ENCODE measurements at places on chromosomes 4 and X.

DNA sequence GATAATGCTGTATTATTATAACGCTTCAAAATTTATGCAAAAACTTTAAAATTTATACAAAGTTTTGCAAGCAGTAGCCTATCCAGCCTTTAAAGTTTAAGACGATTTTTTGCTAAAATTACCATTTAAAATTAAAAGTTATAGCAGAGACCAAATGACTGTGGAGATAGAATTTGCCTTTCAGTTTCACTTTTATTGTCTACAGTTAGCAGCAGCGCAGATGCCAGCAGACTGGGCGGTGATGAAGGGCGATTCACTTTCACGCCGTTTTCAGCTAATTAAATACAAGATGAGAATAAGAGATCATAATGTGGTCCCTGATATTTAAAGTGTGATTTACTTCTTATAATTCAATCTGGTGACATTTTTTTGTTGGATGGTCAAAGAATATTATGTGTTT is 1381.5 kb upstream of the ADGRL3 start:
- no peak for DNase-seq

DNA sequence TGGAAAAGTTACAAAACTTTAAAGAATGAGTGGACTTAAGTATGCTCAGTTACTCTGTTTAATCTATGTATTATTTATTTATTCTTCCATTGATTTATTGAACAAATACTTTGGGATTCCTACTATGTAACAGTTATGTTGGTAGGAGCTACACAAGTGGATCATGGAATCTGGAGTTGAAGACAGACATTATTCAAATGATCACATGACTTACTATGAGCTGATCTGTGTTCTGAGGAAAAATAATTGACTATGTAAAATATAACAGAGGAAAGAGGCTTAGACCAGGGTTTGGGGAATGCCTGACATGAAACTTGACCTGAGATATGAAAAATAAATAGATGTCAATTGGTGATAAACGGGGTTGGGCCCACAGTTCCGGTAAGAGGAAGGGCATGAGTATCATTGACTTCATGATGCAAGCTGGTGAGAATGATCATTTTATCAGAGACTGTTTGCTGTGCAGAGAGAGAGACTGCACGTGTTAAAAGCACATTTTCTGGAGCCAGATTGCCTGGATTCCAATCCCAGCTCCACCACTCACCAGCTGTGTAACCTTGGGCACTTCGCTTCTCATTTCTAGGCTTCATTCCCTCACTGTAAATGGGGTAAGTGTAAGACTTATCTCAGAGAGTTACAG is 179.0 kb downstream of the SPCS3 start:
- DNase-seq = no peak

DNA sequence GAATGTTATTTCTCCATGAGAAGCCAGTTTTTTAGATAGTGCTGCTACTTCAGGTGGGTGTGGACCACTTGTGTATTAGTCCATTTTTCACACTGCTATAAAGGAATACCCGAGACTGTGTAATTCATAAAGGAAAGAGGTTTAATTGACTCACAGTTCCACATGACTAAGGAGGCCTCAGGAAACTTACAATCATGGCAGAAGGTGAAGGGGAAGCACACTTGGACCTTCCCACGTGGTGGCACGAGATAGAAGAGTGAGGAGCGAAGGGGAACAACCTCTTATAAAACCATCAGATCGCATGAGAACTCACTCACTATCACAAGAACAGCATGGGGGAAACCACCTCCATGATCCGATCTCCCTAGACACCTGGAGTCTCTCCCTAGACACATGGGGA is 3.4 kb upstream of the PPID start:
- no peak for DNase-seq

DNA sequence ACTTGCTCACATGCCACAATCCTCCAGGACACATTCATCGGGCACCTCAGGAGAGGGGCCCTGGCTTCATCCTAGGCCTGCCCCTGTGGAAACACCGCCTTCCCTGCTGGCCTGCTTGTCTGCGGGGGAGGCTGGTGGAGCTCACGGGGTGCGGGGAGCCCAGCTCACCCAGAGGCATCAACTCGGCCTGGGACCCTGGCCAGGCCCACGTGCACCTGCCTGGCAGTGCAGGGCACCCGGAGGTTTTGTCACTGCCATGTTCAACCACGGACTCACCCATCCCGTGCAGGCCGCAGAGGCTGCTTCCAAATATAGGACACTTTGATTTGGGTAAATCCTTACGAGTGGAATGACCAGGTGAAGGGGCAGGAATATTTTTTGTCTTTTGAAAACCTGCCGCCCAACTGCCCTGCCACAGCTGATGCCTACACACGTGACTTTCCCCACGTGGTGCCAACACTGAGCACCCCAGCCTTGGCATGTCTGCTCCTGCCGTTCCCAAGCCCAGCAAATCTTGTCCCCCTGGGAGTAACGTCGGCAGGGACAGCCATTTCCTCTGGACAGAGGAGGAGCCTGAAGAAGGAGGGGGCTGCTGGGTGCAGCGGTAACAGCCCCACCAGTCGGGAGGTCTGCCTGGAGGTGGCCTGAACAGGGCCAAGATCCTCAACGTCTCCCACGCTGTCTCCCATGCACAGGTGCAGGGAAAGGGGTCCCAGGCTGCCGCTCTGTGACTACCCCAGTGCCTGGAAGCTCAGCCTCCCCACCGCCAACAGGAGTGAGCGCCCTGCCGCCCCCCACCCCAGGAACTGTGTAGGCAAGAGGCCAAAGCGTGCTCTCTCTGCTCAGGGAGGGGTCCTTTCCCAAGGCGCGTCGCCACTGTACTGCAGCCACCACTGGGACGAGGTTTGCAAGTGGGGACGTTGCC is 8.5 kb downstream of the MXD4 start:
- DNase-seq = no peak

- no peak for DNase-seq
Observed at GRCh38 chr4:76607266-76607799, 172.3 kb downstream of the SHROOM3 start.

GRCh38 chrX:66872771-66873170 is 233.9 kb upstream of the EDA2R start:
- DNase-seq = no peak

DNA sequence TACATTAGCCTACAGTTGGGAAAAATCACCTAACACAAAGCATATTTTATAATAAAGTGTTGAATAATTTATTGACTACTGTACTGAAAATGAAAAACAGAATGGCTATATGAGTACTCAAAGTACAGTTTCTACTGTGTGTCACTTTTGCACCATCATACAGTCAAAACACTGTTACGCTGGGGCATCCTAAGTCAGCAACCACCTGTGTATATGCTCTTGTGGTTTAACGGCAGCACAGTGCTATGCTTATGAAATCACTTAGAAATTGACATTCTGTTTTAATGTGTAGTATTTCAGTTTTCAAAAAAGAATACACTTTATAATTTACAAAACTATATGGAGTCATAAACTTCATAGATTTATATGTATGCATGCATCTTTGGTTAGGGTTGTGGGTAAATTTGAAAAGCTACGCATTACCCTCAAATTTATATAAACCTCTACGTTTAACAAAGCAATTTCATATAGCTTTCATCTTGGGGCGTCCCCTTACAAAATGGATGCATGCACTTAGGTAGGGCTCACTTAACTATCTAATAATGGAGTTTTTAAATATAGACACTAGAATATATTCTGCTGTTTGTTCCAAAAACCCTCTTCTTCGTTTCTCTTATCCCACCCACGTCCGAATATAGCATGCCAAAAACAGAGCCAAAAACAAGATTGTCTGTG is 690 bp upstream of the NEIL3 start:
- DNase-seq = no peak

DNA sequence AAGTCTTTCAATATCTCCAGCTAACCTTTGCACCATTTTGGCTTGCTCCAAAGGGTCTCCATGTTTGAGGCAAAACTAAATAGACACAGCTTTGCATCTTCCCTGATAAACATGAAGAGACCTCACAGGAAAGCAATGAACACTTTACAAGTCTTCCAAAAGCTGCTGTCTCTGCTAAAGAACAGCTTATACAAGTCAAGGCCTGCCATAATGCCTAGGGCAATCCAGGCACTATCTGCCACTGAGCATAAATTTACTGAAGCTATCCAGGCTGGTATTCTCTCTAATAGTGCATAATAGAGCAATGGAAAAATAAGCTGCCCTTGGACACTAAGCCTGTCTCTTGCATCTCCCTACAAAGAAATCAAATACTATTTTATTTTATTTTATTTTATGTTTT is 60.1 kb upstream of the S100G start:
- DNase-seq = no peak

DNA sequence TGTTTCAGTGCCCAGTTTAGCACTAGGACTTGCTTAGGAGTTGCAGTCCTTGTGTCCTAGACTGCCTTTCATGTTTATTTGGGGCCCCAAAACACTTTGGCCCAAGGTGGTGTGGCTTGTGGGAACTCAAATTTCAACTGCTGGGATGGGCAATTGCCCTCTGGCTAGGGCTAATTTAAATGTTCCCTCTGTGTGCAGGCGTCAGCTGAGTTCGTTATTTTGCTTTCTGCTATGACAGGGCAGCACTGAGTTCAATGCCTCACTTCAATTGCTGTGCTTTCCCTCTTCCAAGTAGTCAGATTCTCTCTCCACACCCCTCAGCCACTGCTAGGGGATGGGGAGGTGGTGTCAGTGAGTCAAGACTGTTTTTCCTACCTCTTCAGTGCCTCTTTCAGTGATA is 51.1 kb downstream of the ITIH6 start:
- no peak for DNase-seq

- DNase-seq = no peak
Observed at GRCh38 chr4:77859256-77859655, 3.4 kb upstream of the MRPL1 start.

- DNase-seq = no peak
Observed at GRCh38 chr4:73822389-73822788, 14.1 kb upstream of the CXCL6 start.

- no peak for DNase-seq
Observed at GRCh38 chrX:40174854-40175510, 77.2 kb upstream of the BCOR start.

- DNase-seq = no peak
Observed at GRCh38 chr4:17335371-17335770, 176.5 kb downstream of the QDPR start.

- DNase-seq = no peak
Observed at GRCh38 chrX:8194216-8194615, 23.1 kb upstream of the VCX2 start.

DNA sequence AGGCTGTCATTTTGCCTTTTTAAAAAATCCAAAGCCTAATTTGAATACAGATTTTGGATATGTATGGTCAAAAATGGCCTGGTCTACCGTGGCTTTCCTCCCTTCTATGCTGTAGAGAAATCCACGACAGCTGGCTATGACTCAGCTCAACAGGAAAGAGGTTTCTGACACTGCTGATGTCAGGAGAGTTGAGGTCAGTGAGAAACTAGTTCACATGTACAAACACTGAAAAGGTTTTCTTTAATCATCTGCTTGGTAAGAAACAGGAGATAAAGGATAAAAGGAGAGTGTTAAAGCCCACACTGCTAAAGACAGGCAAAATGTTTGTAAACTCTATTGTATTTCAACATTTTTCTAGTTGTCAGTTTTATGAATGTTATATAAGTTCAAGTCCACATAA is 113.9 kb downstream of the NYX start:
- DNase-seq = no peak

DNA sequence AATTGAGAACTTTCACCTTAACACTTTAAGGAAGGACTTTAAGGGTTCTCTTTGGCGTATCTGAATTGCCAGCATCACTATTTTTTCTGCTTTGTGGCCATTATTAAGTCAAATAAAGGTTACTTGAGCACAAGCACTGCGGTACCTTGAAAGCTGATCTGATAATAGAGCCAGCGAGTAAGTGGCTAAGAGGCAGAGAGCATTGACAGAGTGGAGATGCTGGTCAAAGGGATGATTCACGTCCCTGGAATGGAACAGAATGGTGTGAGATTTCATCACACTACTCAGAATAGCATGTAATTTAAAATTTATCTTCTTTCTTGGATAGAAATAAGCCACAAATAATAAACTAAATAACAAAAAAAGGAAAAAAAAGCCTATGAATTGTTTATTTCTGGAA is 57.1 kb upstream of the NPFFR2 start:
- DNase-seq = no peak

All from stimulated activated CD4-positive, alpha-beta T cell treated with anti-CD3 and anti-CD28 coated beads, Interleukin-15, amount 100 ng/mL, for 1 hour (primary cell).